ENCODE measurements at places on chromosomes 16 and 17.

DNA sequence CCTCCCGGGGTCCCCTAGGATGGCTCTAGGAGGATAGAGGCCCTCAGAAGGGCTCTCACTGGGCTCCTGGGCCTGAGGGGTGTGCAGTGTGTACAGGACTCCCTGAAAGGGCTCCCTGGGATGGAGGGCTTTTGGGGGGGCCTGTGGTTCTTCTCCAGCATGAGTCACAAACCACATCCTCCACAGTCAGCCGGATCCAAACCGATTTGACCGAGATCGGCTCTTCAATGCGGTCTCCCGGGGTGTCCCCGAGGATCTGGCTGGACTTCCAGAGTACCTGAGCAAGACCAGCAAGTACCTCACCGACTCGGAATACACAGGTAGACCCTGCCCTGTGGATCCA, 4.5 kb downstream of the TRPV2 start:
- peak; percentile 69 for DNase-seq

- no peak for DNase-seq
Observed at GRCh38 chr16:23433261-23433920, 19.6 kb downstream of the COG7 start.

DNA sequence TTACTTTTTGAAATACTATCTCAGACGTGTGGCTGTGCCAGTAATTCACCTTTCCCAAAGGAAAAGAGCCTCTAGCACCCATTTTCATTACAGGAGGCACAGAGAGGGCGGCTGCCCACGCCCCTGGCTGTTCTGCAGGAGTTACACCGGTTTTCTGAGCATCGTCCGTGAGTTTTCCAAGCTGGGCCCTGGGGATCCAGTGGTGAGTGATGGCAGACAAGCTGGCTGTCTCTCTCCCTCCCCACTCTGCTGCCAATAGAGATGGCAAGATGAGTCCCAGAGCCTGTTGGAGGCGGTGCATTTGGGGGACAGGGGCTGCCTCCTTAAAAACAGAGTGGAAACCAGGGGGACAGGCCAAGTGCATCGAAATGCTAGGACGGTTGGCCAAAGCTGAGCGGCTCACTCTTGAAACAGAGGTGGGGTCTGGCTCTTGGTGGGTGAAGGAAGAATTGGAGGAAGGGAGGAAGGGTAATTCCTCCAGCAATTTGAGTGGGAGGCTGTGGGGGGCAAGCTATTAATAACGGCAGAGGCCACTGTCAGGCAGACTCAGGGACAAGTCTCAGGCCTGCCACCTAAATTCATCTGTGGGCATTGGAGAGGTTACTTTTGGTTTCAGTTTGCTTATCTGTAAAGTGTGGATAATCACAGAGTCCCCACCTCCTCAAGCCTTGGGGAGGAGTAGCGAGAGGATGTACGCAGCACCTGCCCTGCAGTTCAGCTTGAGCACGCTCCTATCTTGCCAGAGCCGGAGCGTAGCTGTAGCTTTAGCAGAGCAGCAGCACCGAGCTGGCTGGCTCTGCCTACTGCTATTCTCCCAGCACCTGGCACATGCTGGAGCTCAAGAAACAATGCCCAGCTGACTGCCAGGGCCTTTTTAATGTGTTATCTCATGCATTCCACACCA, 7.5 kb upstream of the NOS2 start:
- no peak for DNase-seq

- peak; percentile 67 for DNase-seq
Observed at GRCh38 chr17:68441070-68441770, 16.1 kb downstream of the WIPI1 start.

- peak; percentile 82 for DNase-seq
Observed at GRCh38 chr17:1906662-1907101, 76.9 kb downstream of the RPA1 start.

DNA sequence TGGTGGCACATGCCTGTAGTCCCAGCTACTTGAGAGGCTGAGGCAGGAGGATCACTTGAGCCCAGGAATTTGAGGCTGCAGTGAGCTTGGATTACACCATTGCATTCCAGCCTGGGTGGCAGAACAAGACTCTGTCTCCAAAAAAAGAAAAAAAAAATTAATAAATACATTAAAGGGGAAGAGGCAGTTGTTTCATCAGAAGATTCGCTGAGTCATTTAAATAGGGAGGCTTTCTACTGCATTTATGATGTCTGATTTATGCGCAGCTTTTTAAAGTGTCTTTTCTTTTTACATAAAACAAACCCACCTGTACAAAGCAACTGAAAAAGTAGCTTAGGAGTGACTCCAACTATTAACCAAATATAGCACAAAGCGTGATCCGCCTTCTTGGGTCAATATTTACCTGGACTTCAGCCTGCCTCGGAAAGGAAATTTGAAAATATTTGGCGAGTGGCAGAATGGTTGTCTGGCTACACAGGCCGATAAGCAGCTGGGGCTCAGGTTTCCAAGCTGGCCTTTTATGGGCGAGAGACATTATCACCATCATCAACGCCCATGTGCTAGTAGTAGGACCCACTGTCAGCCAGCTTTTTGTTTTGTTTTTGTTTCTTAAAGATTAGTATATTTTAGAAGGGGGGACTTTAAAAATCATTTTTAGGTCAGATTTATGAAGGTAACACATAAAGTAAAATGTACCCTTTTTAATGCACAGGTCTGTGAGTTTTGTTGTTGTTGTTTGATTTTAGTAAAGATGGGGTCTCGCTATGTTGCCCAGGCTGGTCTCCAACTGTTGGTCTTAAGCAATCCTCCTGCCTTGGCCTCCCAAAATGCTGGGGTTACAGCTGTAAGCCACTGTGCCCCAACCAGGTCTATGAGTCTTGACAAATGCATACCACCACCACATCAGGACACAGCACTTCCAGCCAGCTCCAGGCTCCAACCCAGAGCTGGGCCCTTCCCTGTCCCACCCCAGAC, 42.5 kb upstream of the RASD1 start:
- no peak for DNase-seq

- DNase-seq = no peak
Observed at GRCh38 chr17:4195306-4195705, 52.3 kb downstream of the CYB5D2 start.

DNA sequence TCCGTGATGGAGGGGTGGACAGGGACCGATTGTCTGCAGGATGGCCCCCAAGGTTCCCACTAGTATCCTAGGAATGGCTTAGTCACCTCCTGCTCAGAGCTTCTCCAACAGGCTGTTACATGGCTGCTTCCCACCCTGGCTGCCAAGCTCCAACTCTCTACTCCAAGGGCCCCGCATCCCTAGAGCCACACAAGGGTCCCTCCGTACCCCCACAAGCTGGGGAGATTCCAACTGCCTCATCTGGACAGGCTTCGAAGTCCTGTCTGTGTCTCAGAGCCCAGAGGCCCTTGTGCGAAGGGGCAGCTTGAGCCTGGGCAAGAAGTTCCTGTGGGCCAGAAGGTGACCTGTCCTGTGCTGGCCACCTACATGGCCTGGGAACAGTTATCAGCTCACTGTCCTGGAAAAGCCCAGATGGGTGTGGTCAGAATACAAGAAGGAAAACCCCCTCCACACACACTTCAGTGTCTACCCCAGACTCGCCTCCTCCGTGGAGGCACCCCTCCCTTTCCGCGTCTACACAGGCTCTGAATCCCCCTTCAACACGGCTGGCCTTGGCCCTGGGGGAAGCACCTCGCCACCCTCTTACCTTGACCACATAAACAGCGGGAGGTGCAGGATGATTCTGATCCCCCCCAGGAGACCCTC, 586 bp downstream of the MEAK7 start:
- DNase-seq = peak; percentile 63

GRCh38 chr16:57049678-57050077, 42.7 kb upstream of the CPNE2 start:
- no peak for DNase-seq

GRCh38 chr16:56944954-56945839, 13.3 kb downstream of the HERPUD1 start:
- no peak for DNase-seq

GRCh38 chr17:27946513-27946912, 53.3 kb upstream of the LYRM9 start:
- no peak for DNase-seq

DNA sequence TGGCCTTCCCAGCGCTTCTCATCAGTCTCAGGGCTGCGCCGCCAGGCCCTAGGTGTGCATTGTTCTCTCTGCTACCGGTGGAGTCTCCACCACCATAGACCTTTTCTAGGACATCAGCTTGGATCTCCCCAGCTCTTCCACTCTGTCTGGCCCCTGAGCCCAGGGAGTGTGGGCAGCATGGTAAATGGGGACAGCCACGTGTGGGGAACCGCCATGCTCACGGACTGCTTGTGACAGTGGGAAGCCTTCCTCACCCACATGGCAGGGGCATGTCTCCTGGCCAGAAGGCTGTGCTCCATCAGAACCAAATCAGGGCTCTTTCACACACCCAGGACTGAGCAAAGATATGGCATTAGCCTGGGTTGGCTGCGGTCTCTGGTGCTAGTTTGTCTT, 51.3 kb downstream of the TNFRSF13B start:
- peak; percentile 50 for DNase-seq

GRCh38 chr16:86259499-86259898, 250.8 kb upstream of the FOXF1 start:
- DNase-seq = peak; percentile 18

DNA sequence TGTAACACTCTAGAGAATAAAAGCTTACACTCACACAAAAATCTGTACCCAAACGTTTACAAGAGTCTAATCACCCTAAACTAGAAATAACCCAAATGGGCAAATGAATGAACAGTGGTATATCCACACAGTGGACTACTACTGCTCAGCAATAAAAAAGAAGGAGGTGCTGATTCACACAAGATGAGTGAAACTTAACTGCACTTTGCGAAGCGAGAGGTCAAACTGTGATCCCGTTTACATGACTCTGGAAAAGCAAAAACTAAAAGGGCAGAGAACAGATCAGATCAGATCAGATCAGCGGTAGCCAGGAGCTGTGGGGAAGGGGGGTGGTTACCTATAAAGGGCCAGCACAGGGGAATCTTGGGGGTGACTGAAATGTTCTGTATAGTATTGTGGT, 113.4 kb downstream of the TRIM37 start:
- DNase-seq = no peak

DNA sequence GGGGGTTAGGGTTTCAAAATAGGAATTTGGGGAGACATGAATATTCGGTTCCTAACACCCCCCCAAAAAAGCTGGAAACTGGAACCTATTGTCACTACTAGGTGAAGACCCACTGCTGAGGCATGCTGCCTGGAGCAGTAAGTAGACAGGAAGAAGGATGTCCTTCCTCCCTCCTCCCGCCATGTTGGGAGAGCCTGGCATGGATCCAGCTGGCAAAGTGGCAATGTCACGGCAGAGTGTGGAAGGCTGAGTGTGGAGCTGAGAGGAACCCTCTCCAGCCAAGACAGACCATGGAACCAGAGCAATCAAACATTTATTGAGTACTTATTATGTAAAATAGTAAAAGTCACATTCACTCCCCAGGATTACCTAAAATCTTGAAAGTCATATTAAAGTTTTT, 49.0 kb downstream of the CCDC182 start:
- DNase-seq = no peak

- no peak for DNase-seq
Observed at GRCh38 chr17:2655546-2655945, 56.0 kb downstream of the CLUH start.

DNA sequence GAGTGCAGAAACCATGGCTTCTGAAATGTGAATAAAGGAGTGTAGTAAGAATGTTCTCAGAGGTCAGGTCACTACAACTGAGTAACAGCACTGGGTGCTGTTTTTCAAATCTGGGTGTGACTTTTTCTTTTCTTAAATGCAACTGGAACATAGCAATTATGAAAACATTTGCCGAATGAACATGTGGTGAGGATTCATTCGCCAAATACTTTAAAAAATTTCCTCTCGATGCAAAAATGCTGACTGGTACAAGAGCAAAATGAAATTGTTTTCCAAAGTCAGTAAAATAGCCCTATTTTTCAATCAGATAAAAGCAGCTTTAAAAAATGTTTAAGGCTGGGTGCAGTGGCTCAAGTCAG, 18.6 kb downstream of the ZDHHC7 start:
- DNase-seq = no peak

DNA sequence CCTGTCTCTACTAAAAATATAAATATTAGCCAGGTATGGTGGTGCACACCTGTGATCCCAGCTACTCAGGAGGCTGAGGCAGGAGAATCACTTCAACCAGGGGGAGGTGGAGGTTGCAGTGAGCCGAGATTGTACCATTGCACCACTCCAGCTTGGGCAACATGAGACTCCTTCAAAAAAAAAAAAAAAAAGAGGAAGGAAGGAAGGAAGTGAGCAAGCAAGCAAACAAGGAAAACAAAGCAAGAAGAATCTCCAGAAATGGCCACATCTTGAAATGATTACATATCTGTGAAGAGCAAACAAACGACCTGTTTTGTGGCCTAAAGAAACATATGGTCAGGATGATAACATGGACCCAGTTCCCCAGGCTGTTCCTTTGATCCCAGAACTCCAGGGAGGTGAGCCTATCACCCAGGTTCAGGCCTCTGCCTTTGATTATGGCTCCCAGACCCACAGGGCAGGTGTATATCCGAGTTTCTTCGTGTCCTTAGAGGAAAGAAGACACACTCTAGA, 8.9 kb downstream of the ACOX1 start:
- no peak for DNase-seq

DNA sequence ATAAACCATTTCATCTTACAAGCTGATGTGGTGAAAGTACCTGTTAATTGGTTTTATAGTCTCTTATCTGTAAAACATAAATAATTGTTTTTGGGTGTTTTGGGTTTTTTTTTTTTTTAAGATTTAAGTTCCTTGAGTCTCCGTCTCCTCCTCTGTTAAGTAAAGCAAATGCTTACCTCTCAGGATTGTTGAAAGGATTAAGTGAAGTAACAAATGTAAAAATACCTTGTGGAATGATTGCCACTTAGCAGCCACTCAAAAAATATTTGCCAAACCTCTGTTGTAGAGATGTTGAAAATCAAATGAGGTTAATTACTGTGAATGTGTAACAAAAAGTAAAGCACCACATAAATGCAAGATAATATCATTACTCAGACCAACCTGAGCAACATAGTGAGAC, 19.2 kb downstream of the LIMD2 start:
- DNase-seq = no peak

DNA sequence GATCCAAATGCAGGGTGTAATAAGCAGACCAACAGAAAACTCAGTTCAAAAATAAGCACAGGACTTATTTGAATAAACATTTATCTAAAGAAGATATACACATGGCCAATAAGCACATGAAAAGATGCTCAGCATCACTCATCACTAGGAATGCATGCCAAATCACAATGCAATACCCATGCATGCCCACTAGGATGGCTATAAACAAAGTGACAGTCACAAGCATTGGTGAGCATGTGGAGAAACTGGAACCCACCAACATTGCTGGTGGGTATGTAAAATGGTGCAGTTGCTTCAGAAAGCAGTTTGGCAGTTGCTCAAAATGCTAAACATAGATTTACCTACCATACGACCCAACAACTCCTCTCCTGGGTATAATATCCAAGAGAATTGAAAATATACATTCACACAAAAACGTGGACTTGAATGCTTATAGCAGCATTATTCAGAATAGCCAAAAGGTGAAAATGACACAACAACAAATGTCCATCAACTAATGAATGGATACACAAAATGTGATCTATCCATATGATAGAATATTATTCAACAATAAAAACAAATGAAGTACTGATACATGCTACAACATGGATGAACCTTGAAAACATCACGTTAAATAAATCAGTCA, 20.1 kb downstream of the UBE2O start:
- DNase-seq = no peak

GRCh38 chr17:35240861-35241260, 2.0 kb upstream of the SLFN5 start:
- DNase-seq = peak; percentile 10

GRCh38 chr17:19712436-19713004, 3.9 kb downstream of the SLC47A2 start:
- DNase-seq = peak; percentile 48

Data from islet precursor cell (in vitro differentiated cells).